Cardiac fibroblast (primary cell): ENCODE measurements at places on chromosomes 1 and 21.

DNA sequence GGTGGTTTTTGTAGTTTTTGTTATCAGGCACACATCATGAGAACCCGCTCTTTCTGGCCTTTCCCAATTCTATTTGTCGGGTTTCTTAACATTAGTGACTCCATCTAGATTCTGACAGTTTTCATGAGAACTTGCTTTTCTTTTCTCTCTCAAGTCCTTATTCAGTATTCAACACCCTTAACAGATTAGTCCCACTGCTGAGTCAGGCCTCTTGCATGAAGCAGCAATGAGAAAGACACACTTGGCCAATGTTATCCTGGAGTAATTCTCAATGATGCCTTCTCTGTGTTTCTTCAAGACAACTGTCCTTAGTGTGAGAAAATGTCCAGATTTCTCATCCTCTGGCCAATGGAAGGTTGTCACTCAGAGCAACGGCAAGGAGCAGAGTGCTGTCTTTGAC, 11.3 kb downstream of the FMO2 start:
- DNase-seq, result no peak

DNA sequence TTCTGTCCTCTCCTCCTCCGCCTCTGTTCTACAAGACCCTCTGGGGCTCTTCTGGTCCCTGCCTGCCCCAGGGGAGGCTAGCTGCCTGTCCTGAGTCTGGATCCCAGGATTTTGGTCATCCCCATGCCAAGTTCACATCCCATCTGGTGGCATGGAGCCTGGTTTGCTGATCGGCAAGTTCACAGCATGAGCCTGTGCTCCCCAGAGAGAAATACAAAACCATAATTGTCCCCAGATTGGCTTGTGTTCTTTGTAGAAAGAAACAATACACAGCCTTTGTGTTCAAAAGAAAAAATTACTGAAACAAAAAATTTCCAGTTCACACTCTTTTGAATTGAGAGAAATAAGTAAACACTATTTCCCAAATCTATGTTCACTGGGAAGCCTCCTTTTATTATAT, 149.4 kb upstream of the ZC3H12A start:
- no peak for DNase-seq

DNA sequence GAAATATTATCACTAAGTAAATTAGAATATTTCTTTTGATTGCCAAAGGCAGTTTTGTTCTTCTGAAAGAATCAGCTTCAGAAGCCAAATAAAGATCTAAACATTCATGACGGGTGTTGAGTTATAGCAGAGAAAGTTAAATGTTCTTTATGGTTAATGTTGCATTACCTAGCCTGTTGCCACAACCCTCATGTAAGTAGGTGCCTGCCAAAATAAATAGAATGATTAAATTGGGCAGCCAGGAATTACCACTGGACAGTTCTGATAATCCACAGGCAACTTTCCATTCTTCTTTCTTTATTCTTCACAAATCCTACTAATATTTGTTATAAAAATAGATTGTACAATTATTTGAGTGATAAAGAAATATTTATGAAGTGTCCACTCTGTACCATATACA, 217.9 kb upstream of the NRIP1 start:
- DNase-seq, result no peak

- peak; percentile 74 for DNase-seq
Measured at GRCh38 chr1:54220004-54220811, 20.2 kb downstream of the MRPL37 start.

DNA sequence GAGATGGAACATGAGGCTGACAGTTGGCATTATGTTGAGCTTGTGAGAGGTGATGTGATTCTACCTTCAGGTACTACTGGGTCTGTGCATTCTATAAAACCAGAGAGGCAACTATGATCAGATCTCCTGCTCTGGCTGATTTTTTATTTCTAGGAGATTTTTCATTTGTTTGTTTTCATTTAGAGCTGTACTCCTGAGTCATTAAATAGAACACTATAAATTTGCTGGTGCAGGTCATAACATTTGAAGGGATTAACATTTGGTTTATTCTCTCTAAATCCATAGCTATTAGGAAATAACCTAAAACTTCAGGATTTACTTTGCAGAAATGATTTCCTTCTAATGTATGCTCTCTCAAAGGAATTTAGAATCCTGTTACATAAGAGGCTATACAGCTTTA, 42.9 kb downstream of the MAGI3 start:
- no peak for DNase-seq
